A549 treated with CpdA at 1 μM for 4 hours (cell line): ENCODE measurements at places on chromosomes 4 and X. TPM values are rescaled to one million over a fixed set of nuclear protein-coding genes. Genes with fewer than 3 reads are reported as not detected.

Gene BANK1
- total RNA-seq = 0.58 to 1.1 TPM (median 0.80 TPM) in 5 replicates

Gene USP17L28
- total RNA-seq = not detected in 5 replicates

Gene CNKSR2
- total RNA-seq = 2.3 to 4.3 TPM (median 2.8 TPM) in 5 replicates

Gene INTS6L
- 0.11 to 0.23 TPM (median 0.21 TPM) in 5 replicates for total RNA-seq

Gene SPANXN3
- total RNA-seq = not detected in 5 replicates
